ENCODE measurements at places on chromosomes 4 and X.
A peak's percentile ranks its signal among the peaks of the same experiment; 100 is the strongest.

GRCh38 chrX:19195243-19195610, 73.0 kb upstream of the ADGRG2 start:
- DNase-seq: no peak

GRCh38 chr4:8177552-8177951, 18.9 kb upstream of the ABLIM2 start:
- no peak for DNase-seq

GRCh38 chr4:139712882-139713281, 47.3 kb downstream of the MGST2 start:
- no peak for DNase-seq

- no peak for DNase-seq
These were observed 91.5 kb upstream of the ZNF827 start for GRCh38 chr4:146029939-146030710.

GRCh38 chrX:65723706-65724105, 56.3 kb downstream of the MSN start:
- DNase-seq: peak; percentile 35

- DNase-seq: no peak
These were observed 94.2 kb downstream of the TENM3 start for GRCh38 chr4:182337366-182337765.

DNA sequence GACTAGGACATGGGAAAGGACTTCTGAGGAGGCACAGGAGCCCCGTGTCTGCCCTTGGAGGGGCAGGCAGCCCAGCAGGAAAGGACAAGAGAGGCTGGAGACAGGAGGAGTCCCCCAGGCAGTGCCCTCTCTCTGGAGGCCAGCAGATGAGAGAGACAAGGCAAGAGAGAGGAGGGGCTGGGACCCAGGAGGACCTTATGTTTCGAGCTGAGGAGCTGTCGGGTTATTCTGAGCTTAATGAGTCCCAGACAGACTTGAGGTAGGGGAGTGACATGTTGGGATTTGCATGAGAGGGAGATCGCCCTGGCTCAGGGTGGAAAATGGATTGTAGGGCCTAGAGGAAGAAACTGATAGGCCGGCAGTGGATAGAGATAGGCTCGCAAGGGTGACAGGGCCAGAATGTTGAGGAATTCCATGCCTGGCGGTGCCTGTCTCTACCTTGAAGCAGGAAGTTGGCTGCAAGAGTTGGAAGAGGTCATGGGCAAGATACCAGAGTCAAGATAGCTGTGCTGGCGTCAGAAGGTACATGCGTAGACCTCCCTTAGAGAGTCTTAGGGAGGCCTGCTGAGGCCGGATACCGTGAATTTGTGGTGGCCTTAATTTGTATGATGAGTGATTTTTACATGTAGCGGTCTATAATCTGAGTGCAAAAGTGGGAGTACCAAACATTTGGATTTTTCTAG, 19.4 kb downstream of the STOX2 start:
- no peak for DNase-seq

DNA sequence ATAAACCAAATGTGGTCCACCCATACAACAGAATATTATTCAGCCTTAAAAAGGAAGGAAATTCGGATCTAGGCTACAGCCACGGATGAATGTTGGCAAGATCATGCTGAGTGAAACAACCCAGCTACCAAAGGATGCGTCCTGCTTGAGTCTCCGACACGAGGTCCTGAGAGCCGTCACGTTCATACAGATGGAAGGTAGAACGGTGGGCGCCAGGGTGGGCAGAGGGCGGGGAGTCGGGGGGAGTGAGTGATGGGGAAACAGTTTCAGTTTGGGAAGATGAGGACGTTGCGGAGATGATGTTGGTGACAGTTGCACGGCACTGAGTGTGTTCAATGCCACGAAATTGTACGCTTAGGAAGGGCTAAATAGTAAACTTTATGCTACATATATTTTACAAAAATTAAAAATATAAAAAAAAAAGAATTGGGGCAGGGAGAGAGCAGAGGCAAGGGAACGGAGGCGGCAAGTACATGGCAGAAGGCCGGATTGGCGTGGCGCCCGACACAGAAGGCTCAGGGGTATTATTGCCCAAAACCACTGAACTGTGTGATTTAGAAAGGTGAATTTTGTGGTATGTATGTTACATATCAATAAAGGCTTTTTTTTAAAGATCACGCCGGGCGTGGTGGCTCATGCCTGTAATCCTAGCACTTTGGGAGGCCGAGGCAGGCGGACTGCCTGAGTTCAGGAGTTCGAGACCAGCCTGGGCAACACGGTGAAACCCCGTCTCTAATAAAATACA, 14.8 kb upstream of the MXD4 start:
- DNase-seq: no peak

- DNase-seq: peak; percentile 35
These were observed 29.1 kb upstream of the UTP14A start for GRCh38 chrX:129876771-129877305.

- DNase-seq: peak; percentile 34
These were observed 45.9 kb downstream of the HMGB2 start for GRCh38 chr4:173288296-173288695.

DNA sequence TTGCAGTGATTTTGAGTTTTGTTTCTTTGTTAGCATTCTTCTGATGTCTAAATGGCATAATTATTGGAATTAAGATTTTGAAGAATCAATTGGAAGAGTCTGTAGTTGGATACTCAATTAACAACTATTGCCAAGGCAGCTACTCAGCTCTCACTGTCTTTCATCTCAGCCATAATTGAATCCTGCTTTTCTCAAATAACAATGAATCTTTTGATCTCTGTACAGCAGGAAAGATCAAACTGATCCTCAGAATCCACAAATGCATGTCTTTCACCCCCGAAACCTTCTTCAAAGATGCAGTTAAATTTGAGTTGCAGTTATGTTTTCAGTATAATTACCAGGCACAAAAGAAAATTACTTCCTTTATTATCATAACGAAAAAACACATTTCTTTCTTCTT, 86.2 kb downstream of the MAD2L1 start:
- DNase-seq: no peak

DNA sequence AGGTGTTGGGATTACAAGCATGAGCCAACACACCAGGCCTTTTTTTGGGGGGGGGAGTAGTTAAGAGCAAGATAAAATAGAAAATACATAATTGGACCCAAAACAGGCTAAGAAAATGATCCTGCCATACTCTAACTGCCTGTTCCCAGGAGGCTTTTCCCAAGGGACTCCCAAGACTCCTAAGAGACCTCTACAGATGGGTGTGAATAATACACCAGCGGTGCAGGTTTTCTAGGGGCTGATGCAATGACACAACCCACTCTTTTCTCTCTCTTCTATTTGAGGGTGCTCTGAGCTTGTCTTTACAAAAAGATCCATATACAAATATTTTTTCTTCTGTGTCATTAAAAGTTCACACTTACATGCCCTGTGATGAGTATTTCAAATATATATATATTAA, 116.9 kb downstream of the RASL11B start:
- no peak for DNase-seq

- DNase-seq: no peak
These were observed 1.7 kb upstream of the WDR1 start for GRCh38 chr4:10118048-10119004.

DNA sequence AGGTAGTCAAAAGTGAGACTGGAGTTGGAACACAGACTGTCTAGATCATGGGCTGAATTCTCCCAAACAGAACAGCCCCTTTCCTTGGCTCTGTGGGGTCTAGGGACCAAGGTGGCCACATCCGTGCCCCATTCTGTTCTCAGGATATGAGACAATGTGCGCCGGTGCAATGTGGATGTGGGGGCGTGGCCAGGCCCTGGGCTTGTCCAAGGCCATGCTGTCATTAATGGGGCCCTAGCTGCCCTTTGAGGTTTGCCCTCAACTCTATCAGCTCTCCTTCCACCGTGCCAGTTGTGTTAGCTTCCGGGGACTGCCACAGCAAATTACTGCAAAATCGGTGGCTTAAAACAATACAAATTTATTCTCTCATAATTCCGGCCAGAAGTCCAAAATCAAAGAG, 312.6 kb downstream of the EVC2 start:
- no peak for DNase-seq

GRCh38 chr4:52983563-52984303, 121.6 kb downstream of the RASL11B start:
- DNase-seq: peak; percentile 67

- no peak for DNase-seq
These were observed 204.6 kb upstream of the SLIT2 start for GRCh38 chr4:20046931-20047677.

DNA sequence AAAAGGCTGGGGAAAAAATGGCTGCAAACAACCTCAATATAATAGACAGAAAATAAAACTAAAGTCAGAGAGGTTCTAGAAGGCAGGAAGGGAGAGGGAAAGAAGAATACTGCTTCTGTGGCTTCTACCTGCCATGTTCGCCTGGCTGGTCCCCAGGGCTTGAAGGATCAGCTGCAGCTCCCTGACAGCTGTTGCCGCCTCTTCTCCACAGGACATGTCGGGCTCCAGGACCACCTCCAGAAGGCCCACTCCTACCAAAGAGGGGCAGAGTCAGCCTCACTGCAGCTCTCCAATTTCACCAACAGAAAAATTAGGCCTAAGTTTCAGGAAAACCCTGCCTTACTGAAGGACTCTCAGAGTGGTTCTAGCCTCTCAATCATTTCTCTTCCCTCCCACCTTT, 44.9 kb downstream of the GATB start:
- no peak for DNase-seq

DNA sequence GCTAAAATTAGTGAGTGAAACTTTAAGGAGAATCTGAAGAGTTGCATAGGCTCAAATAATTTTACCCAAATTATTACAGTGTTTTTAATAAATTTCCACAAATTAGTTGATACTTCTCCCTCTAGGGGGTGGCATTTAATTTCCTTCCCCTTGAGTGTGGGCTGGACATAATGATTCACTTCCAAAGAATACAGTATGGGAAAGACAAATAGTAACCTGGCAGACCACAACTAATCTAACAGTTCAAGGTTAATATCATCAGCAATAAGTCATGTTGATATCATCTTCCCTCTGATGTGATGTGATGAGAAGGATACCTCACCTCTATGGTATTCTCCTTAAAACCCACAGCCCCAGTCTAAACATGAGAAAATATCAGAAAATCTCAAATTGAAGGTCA, 15.5 kb downstream of the PFKFB1 start:
- DNase-seq: no peak

DNA sequence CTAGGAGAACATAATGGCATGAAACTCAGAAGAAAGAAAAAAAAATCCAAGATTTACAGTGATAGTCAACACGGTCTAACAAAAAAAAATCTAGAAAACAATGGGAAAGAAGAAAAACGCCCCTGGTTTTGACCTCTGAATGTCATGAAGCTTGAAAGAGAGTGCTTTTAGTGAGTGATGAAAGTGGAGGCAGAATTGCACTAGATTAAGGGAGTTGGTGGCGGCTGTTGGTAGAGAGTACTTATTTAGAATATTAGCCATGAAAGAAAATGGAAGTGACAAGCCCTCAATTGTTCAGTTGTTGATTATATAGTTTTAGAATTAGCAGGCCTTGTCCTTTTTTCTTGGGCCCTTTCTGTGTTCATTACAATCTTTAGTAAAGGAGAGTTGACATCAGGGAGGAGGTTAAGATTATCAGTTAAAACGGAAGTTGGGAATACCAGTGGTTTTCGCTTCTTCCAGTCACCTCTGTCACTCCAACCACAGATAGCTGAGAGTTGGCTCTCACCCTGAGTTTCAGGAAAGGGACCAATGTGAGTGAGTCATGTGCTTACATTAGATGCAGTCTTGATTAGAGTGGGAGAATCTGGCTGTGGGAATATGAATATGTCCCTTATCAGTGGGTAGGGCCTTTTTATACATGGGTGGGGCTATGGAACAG, 29.7 kb downstream of the EREG start:
- no peak for DNase-seq

DNA sequence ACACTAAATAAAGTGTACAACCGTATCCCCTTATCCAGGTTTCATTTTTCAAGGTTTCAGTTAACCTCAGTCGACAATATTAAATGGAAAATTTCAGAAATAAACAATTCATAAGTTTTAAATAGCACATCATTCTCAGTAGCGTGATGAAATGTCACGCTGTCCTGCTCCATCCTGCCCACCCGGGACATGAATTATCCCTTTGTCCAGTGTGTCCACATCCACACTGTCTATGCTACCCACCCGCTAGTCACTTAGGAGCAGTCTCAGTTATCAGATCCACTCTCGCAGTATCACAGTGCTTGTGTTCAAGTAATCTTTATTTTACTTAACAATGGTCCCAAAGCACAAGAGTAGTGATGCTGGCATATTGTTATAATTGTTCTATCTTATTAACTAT, 54.7 kb downstream of the FRYL start:
- DNase-seq: no peak

DNA sequence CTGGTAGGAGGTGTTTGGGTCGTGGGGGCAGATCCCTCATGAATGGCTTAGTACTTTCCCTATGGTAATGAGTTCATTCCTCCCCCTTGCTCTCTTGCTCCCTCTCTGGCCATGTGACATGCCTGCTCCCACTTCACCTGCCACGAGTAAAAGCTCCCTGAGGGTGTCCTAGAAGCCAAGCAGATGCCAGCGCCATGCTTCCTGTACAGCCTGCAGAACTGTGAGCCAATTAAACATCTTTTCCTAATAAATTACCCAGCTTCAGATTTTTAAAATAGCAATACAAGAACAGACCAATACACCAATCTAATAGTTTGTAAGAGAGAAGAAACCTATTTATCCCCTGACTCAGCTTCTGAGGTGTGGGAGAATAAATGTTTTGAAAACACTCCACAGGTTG, 60.5 kb downstream of the FGFBP1 start:
- no peak for DNase-seq

GRCh38 chr4:107658400-107659336, 61.4 kb downstream of the PAPSS1 start:
- no peak for DNase-seq

- DNase-seq: no peak
These were observed 21.1 kb upstream of the PAPSS1 start for GRCh38 chr4:107740950-107741701.

- DNase-seq: no peak
These were observed 603.7 kb downstream of the GRXCR1 start for GRCh38 chr4:43496188-43496587.

GRCh38 chr4:124564121-124564520, 148.4 kb downstream of the ANKRD50 start:
- DNase-seq: no peak

DNA sequence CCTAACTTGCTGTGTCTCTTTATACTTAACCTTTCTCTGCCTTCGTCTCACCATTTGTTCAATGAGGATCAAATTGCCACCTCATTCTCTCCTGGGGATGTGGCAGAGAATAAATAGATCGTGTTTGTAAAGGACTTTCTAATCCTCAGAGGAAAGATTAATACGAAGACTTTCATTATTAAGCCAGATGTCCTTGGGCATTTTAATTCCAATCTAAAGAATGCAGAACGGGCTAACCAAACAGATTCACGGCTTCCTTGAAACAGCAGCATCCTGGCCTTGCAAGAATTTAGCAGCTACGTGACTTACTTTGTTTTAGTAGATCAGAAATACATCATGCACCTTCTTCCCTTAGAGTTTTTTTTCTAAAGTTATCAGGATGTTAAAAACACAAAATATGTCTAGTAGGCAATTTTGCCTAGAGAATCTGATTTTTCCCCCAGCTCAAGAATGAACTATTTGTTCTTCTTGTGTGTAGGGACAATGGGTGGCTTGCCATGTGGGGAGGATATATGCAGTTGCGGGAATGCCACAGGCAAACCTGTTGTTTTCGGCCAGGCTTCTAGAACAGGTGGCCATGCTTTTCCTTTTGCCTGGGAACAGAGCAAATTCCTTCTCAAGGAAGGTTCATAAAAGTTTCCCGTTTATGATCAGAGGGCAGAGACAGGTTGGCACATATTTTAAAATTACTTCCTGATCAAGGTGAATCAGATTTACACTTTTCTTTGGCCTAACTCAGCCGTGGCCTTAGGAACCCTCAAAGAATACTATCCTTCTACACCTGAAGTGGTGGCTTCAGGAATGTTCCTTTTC, 3.0 kb downstream of the MID1 start:
- DNase-seq: no peak

GRCh38 chr4:117549524-117549923, 464.1 kb upstream of the TRAM1L1 start:
- no peak for DNase-seq
